ENCODE measurements at places on chromosomes 16 and 17. TPM values are rescaled to one million over a fixed set of nuclear protein-coding genes. Genes with fewer than 3 reads are reported as not detected.
A peak's percentile ranks its signal among the peaks of the same experiment; 100 is the strongest.

GRCh38 chr17:21285164-21286065 is 904 bp downstream of the MAP2K3 start:
- DNase-seq: peak; percentile 73

GRCh38 chr16:86070484-86070883 is 171.5 kb downstream of the IRF8 start:
- no peak for DNase-seq

GRCh38 chr16:48426244-48427141 is 41.3 kb upstream of the SIAH1 start:
- no peak for DNase-seq

DNA sequence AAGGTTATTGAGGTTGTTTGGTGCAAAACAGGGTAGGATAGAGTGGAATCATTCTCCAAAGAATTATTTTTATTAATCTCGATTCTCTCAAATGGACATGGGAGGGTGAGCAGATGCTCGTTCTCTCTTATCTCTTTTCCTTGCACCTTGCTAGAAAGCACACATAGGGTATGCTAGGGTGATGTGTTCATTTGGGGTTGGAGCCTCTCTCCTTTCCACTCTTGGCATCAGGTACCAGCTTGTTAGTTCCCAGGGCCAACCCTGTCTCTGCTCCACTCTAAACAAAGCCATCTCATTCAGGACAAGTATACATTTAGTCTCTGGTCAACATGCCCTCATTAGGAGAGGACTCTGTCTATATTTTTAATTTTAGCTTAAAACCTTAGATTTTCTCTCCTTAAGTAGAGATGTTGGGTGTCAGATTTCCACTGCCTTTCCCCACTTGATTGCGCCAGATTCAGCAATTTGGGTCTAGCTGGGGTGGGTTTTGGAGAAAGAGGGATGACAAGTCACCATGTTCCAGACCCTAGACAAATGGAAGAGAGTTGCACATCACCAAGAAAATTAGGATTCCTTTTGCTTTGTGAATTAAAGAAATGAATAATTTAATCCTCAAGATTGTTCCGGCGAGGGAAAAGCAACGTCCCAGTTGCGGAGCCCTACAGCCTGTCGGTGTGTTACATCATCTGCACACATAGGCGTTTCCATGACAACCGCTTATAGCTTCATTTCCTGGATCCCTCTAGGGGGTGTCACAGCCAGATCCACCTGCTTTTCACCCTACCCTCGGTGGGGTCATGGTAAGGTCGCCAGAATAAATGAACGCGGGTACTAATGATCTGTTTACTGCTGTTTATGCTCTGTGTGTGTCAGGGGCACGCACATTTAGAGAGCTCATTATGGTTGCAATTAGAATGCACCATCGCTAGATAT is 41.6 kb downstream of the SNX11 start:
- peak; percentile 65 for DNase-seq

The ABCA5 gene
- total RNA-seq: 2.5 TPM

The TBC1D3C gene
- not detected for total RNA-seq

The WNT9B gene
- total RNA-seq: 0.33 TPM
